ENCODE measurements at places on chromosomes 2 and 18.

- no peak for DNase-seq
These were observed 219.0 kb downstream of the MYO3B start for GRCh38 chr2:170396799-170397459.

- no peak for DNase-seq
These were observed 160.8 kb downstream of the MYCN start for GRCh38 chr2:16101196-16101595.

DNA sequence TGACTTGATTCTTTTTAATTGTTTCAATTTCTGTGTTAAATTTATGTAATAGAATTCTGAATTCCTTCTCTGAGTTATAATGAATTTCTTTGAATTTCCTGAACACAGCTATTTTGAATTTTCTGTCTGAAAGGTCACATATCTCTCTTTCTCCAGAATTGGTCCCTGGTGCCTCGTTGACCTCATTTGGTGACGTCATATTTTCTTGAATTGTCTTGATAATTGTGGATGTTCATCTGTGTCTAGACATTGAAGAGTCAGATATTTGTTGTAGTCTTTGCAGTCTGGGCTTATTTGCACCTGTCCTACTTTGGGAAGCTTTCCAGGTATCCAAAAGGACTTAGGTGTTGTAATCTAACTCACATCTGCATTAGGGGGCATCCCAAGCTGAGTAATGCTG lies 111.4 kb upstream of the LRRTM4 start:
- no peak for DNase-seq

GRCh38 chr18:50707855-50708469 lies 111.9 kb downstream of the MRO start:
- DNase-seq, result no peak

DNA sequence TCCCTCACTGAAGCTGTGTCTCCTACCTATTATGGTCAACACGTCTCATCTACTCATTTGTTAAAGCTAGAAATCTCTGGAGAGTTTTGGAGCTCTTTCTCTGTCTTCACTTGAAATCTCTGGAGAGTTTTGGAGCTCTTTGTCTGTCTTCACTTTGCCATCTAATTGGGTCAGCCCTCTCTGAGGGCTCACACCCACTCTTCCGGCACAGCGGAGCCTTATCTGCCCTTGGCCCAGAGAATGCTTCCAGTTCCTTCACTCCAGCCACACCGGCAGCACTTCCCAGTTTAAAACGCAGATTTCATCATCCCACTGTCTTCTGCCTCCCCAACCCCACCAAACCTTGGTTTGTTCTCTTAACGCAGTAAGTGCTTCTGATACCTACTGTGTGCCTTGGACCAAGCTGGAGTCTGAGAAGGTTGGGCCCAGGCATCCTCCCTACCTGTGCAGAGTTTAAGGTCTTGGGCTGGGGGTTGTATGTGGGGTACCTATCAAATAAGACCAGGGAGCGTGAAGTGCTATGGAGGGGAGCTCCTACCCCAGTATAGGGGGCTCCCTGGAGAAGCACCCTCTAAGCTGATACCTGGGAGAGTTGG lies 5.0 kb downstream of the HPCAL1 start:
- DNase-seq, result no peak

DNA sequence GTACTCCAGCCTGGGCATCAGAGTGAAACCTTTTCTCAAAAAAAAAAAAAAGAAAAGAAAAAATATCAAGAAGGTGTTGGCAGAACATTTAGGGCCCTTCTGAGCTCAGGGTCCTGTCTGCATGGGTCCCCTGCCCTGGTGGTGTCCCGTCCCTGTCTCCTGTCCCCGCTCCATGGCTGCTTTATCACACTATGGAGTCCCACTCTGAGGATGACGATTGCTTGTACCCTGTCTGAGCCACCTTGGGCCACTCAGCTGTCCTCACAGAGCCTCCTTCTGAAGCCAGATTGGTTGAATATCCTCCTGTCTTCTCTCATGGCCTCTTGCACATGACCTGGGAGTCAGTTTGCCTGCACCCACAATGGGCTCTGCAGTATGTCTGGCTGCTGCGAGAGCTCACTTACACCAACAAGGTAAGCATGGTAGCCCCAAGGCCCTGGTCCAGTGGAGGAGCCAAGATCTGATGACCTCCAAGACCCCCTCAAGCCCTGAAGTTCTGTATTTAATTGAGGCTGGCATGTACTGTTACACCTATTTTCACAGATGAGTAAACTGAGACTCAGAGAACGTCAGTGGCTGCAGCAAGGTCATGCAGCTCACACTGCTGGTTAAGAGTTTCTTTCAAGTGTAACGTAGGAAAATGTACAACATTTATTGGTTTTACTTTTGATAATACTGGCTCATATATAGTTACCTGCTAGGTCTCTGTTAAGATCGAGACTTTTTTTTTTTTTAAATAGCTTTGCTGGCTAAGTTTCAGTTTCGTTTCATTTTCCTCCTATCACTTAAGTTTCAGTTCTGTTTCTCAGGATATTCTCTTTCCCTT lies 16.9 kb upstream of the ZCCHC2 start:
- DNase-seq, result peak; percentile 76

DNA sequence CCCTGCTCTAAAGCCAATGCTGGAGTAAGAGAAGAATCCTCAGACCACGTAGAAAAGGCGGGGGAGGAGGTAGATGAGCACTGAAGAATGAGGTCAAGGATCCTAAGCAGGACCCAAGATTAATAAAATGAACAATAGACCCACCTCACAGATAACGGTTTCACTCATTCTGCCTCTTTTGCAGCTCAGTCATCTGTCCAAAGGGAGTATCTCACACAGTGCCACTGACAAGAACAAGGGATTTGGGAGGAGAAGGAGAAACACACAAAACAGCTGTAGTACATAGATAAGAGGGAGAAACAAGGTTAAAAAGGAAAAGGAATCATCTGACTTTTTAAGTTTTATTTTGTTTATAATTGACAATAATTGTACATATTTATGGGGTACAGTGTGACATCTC lies 30.9 kb upstream of the SULT1C4 start:
- no peak for DNase-seq

- DNase-seq, result no peak
These were observed 430.0 kb upstream of the TNP1 start for GRCh38 chr2:217289907-217290280.

Measured in stimulated activated effector memory CD8-positive, alpha-beta T cell treated with anti-CD3 and anti-CD28 coated beads, Interleukin-12 subunit alpha, Interleukin-12 subunit beta, amount 100 ng/mL, for 72 hours (primary cell).